DMS53 (cell line): ENCODE measurements at places on chromosomes 4 and X.

DNA sequence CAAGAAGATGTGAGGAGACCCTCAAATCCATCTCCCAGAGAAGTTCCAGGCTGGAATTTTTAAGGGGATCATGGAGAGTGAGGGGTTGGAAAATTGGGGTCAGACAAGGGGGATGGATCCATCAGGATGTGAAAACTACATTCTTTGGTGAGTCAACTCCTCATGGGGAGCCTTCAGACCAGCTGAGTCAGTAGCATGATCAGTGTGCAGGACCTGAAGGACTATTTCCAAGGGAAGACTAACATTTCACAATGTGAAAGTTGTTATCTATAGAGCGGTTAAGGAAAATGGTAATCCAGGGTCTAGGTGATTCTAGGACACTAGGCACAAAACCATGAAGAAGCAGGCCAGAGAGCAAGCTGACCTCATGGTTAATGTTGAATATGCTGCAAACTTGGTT, 38.6 kb upstream of the CEP135 start:
- DNase-seq: no peak

DNA sequence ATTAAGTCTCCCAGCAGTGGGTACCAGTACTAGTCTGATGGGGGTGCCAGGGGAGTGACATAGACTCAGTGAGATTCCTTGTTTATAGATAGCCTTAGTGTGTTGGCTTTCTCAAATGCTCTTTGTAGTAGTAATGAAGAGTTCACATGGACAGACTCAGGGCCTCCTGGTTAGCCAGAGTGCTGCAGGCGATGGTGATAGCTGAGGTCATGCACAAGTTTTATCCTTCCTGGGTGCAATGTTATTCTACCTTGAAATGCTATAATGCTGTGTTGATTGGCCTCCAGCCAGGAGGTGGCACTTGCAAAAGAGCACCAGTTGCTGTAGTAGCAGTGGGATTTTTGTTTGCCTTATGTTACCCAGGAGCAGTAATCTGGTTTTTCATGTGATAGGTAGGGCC, 35.5 kb upstream of the ADH4 start:
- no peak for DNase-seq

GRCh38 chrX:129741880-129742758, 3.3 kb downstream of the XPNPEP2 start:
- DNase-seq: no peak

GRCh38 chr4:160514126-160514525, 1411.2 kb downstream of the RAPGEF2 start:
- DNase-seq: no peak

GRCh38 chr4:122403861-122404260, 25.1 kb downstream of the ADAD1 start:
- DNase-seq: no peak

DNA sequence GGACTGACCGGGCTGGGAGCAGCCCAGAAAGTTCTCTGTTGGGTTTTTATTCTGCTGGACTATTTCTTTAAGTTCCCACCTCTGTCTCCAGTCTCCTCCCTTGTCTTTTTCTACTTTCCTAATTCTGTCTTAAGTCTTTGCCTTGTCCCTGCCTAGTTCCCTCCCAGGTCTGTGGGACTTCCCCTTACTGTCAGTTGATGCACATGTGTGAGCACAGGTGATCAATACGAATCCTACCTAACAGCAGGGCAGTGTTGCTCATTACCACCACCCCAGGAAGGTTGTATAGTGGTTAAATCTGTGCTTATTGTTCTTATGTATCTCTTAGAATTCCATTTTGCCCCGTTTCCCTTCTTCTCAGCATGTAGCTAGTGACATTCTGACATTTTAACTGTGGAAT, 62.1 kb downstream of the GALNTL6 start:
- DNase-seq: no peak

DNA sequence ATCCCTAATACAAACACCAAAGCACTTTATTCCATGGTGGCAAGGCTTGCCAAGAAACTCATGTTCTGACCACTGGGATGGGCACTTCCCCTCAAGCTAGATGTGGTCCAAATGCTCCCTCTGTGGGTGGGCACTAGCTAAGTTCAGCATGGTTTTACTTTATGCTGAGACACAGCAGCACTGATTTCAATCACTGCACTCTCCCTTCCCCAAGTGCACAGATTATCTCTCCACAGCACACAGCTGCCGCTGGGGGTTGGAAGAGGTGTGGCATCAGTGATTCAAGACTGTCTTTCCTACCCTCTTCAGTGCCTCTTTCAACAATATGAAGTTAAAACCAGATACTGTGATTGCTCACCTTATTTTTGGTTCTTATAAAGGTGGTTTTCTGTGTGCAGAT, 16.5 kb upstream of the GUCY2F start:
- no peak for DNase-seq

- no peak for DNase-seq
Observed at GRCh38 chr4:169092889-169093522, 83.0 kb upstream of the CBR4 start.

DNA sequence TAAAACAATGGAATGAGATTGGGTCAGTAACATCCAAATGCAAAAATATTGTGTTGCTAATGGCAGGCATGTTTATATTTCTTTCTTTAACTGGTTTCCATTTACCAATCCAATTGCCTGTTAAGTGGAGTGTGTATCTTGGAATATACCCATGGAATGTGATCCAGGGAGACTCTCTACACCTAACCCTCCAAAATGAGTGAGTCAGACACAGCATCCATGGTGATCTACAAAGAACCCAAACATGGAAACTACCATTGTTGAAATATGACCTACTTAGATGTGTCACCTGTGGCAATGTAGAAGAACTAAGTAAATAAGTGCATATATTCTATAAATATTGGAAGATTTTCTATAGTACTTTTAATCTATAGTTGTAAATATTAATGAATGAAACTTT, 110.3 kb downstream of the AREG start:
- DNase-seq: peak; percentile 93

DNA sequence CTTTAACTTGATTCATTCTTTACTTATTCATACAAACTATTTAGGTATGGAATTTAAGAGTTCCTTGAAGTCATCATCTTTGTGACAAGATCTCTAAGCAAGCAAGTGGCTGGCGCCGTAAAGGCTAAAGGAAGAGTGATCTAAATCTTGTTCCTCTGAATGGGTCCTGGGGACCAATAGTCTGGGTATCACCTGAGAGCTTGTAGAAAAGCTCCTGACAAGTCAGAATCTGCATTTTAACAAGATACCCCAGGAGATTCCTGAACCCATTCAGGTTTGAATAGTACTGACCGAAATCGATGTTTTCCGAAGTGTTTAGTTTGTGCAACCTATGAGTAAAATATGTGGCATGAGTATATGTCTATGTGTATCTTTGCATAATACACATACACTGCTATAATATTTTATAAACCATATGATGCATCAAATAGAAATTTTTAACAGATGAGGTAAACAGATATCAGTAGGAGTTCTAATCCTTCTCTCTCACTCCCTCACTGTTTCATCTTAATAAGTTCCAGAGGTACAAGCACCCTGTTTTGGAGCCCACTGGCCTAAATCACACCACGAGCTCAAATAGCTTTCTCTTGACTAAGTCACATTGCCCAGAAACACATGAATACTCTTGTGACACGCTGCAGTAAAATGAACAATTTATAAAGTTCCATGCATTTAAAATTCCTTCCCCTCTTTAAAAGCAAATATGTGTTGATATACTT, 170.0 kb downstream of the RELL1 start:
- no peak for DNase-seq

GRCh38 chrX:18672008-18672407, at the start of gene RS1:
RS1 (minus strand) TSS chrX:18672108; CDS start chrX:18672068, 40 bp downstream.
- no peak for DNase-seq

- peak; percentile 95 for DNase-seq
Observed at GRCh38 chr4:40856840-40857362, 107.1 kb downstream of the NSUN7 start.

- no peak for DNase-seq
Observed at GRCh38 chr4:183411291-183411861, 33.1 kb upstream of the CDKN2AIP start.

GRCh38 chr4:139802931-139803330, 137.3 kb downstream of the MGST2 start:
- no peak for DNase-seq

DNA sequence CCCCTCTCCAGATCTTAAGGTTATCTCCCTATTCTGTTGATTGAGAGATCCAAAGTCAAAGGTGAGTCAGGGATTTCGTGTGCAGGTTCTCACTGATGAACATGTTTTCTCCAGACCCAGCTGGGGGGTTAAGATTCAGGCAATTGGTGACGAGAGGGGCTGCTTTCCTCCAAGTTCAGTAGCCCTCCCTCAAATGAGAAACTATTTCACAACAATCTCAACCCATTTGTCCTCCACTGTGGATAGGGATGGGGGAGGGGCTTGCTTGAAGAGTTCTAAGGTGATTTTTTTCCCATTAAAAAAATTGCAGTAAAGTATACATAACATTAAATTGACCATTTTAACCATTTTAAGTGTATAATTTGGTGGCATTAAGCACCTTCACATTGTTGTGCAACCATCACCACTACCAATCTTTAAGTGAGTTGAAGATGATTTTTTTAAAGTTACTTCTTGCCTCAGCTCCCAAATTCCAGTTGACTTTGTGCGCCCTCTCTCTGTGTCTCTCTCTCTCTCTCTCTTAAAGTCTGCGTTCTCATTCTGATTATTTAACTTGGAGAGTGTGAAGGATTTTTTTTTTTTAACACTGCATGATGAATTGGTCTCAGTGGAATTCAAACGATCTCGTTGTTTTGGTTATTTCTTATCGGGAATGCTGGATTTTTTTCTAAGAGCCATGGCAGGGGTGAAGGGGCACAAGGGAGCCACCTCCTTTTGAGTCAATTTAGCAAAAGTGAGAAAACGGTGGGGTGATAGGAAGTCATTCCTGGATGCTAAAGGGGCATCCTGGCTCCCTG, 175.9 kb downstream of the SHROOM3 start:
- DNase-seq: no peak

DNA sequence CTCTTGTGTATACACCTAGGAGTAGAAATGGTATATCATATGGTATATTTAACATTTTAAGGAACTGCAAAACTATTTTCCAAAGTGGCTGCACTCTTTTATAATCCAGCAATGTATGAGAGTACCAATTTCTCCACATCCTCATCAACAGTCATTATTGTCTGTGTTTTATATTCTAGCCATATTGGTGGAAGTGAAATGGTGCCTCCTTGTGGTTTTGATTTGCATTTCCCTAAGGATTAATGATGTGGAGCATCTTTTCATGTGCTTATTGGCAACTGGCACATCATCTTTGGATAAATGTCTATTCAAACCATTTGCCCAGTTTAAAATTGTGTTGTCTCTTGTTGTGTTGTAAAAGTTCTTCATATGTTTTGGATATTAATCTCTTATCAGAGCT, 9.6 kb downstream of the BMP15 start:
- peak; percentile 52 for DNase-seq

GRCh38 chrX:7294483-7294882, 146.5 kb upstream of the PUDP start:
- no peak for DNase-seq

- DNase-seq: no peak
Observed at GRCh38 chr4:52358366-52358765, 300.7 kb downstream of the USP46 start.

- DNase-seq: peak; percentile 15
Observed at GRCh38 chrX:137749246-137749645, 183.3 kb downstream of the ZIC3 start.
